ENCODE measurements at places on chromosomes 3 and 15. TPM values are rescaled to one million over a fixed set of nuclear protein-coding genes. Genes with fewer than 3 reads are reported as not detected.

OR5K2 gene
- not detected for total RNA-seq

SLC28A2 gene
- not detected for total RNA-seq

TNK2 gene
- total RNA-seq = 14.9 TPM

ADAMTS7 gene
- 18.9 TPM for total RNA-seq

VEPH1 gene
- 325 TPM for total RNA-seq

RTP1 gene
- total RNA-seq = not detected

DNASE1L3 gene
- not detected for total RNA-seq

P2RY13 gene
- not detected for total RNA-seq

LRRC58 gene
- total RNA-seq = 41.9 TPM

CCDC80 gene
- total RNA-seq = 9.2 TPM

HDC gene
- not detected for total RNA-seq

USP50 gene
- total RNA-seq = 0.14 TPM

IP6K2 gene
- total RNA-seq = 47.9 TPM

PLIN1 gene
- not detected for total RNA-seq

CFAP20DC gene
- 4.3 TPM for total RNA-seq

GRM7 gene
- not detected for total RNA-seq

SLC9C1 gene
- total RNA-seq = 0.57 TPM

CMTM8 gene
- total RNA-seq = 2.3 TPM

CLDN11 gene
- 7.5 TPM for total RNA-seq

SPRED1 gene
- 39.6 TPM for total RNA-seq

CD47 gene
- total RNA-seq = 73.4 TPM

FGD5 gene
- total RNA-seq = 107 TPM

CELSR3 gene
- 0.29 TPM for total RNA-seq

PPP1R14D gene
- total RNA-seq = not detected

VIPR1 gene
- 3.2 TPM for total RNA-seq

LCMT2 gene
- total RNA-seq = 7.0 TPM

ACAN gene
- 0.22 TPM for total RNA-seq

MKRN3 gene
- total RNA-seq = 0.79 TPM

KCNH8 gene
- total RNA-seq = under 0.01 TPM

ZBTB11 gene
- total RNA-seq = 32.7 TPM

PPM1M gene
- 12.0 TPM for total RNA-seq

SLC12A1 gene
- not detected for total RNA-seq

SLC4A7 gene
- total RNA-seq = 260 TPM

Measured in thoracic aorta endothelial cell (primary cell).